ENCODE measurements at places on chromosomes 7 and 10.

DNA sequence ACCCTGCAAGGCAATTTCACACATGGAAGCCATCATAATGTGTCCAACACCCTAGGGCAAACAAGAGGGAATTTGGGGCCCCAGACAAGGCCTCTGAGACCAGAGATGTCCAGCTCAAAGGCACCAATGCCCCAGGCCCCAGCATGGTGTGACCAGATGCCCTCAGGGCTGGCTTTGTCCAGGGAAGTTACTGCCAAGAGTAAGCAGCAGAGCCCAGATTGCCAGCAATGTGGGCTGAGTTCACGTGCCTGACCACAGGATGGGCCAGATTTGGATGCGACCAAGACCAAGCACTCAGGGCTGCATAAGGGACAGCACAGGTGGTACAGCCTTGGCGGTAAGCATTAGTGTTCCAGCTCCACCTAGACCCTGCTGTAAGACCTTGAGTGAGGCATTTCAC, 12.7 kb downstream of the MYOF start:
- DNase-seq: no peak

GRCh38 chr7:135490783-135491182, 19.1 kb downstream of the CNOT4 start:
- DNase-seq: no peak

GRCh38 chr7:128876127-128876526, 13.5 kb downstream of the ATP6V1F start:
- DNase-seq: no peak

DNA sequence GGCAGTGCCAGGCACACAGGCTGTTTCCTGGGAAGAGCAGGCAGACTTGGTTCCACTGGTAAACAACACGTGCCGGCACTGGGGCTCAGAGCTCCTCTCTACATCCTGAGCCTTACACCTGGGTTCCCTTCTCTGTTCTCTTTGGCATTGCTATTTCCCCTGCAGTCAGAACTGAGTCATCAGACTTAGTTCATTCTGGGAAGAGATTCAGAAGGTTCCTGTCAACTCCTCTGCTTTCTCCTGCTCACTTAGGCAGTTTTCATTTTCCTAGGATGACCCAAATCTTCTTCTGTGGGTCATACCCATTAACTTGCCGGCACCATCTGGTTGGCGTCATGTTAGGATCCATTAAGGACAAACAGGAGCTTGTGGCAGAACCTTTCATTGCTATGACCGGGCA, 33.4 kb upstream of the LRRC18 start:
- no peak for DNase-seq

- DNase-seq: no peak
Measured at GRCh38 chr7:155770241-155770640, 42.0 kb downstream of the SHH start.

- no peak for DNase-seq
Measured at GRCh38 chr10:25766213-25766612, 167.8 kb upstream of the MYO3A start.

DNA sequence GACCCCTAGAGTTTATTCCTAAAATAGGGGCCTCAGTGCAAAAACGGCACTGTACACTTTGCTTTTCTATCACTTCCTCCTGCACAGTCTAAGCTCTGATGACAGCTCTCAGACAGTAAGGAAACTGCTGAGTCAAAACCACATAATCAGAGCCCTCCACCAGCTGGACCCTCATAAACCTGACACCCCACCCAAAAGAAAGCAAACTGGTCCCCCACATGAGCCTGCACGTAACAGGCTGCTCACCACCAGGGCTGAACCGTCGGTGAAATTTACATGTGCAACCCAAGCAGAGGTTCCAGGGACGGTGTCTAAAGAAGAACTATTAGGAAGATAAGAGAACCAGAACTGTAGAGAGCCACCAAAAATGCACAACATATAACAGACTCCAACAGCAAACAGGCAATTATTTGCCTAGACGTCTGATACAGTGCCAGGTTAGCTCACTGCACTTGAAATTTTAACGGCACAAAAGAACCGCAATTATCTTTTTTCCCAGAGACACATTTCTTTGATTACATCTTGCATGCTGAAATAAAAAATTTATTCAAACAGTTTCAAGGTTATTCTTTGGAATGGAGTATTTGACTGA, 19.6 kb downstream of the SGMS1 start:
- DNase-seq: peak; percentile 36

- DNase-seq: no peak
Measured at GRCh38 chr7:151094675-151095074, 8.4 kb downstream of the AGAP3 start.

GRCh38 chr7:82294382-82294784, 149.2 kb downstream of the CACNA2D1 start:
- no peak for DNase-seq

DNA sequence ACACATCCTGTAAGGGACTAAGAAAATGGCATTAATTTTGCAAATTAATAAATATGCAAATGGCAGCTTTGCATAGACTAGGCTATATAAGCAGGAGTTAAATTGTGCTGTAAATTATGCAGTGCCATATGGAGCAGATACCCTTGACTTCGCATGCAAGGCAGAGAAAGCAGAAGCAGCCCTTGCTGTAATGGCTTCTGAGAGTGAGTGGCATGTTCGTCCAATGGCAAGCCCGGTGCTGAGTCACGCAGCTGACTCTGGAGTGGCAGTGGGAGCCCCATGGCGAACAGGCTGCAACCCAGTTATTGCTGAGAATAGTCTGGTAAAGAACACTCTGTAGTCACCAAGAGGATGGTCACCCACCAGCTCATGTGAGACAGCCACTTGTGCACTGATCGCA, 1186.5 kb downstream of the TYW1 start:
- DNase-seq: peak; percentile 58

- DNase-seq: no peak
Measured at GRCh38 chr10:99779335-99779734, 3.1 kb upstream of the ABCC2 start.

- DNase-seq: no peak
Measured at GRCh38 chr10:12727832-12728215, 273.7 kb downstream of the CCDC3 start.

DNA sequence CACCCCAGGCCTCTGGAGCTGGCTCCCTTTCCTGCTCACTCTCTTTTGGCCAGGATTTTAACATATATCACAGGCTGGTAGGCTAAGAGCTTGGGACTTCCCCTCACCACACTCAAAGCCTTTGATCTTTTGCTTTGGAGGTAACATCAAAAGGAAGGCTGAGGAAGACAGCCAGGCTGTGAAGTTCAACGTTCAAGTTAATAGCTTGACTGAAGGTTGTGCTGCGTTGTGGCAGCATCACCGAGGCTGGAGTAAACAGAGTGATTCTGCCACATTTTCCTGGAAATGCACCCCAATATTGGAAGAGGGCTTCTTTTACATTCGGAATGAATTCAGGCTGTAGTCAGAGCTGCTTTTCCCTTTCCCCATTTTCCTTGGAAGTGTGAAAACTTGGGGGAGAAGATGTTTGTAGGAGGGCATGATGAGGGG, 57.3 kb downstream of the TCF7L2 start:
- no peak for DNase-seq

DNA sequence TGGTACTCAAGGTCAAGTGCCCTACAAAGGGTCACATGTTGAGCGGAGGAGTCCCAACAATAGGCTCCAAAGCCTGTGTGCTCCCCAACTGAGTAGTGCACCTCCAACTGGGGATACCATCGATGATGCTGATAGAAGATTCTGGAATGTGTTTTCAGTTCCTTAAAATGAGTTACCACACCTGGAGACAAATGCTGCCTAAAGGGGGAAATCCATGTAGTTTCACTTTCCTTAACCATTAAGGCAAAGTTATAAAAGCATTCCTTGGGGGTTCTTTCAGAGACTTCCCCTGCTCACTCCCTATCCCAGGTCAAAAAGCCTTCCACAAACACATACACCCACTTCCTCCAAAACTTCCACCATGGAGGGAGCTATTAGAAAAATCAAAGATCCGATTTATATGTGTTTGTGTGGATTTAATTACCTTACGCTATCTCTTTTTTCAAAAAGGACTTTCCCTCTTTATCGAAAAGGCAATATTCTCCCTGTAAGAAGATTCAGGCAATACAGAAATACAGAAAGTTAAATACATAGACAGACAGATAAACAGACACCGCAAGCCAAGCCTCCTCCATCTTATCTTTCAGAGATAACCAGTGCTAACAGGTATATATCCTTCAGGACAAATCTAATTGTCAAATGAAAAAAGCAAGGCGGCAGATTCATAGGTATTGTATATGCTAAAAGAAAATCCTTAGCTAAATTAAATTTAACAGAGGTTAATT, 135.9 kb upstream of the ASAH2 start:
- no peak for DNase-seq

- DNase-seq: no peak
Measured at GRCh38 chr7:157625973-157626742, 289.4 kb downstream of the DNAJB6 start.

GRCh38 chr7:53422291-53422690, 386.9 kb downstream of the POM121L12 start:
- no peak for DNase-seq

DNA sequence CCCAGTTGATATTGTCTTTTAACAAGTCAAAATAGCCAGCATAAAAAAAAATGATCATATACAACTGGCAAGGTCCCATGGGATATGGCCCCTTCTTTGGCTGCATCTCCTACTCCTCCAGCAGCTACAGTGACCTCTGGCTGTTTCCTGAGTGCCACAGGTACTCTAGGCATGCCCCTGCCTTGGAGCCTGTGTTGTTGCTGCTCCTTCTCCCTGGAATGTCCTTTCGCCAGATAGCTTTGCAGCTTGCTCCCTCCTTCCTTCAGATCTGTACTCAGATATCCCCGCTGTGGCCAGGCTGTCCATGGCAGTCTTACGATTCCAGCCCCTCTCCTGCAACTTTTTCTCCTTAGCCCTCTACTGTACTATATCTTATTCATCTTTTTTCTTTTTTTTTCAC, 23.3 kb downstream of the CNNM2 start:
- no peak for DNase-seq

DNA sequence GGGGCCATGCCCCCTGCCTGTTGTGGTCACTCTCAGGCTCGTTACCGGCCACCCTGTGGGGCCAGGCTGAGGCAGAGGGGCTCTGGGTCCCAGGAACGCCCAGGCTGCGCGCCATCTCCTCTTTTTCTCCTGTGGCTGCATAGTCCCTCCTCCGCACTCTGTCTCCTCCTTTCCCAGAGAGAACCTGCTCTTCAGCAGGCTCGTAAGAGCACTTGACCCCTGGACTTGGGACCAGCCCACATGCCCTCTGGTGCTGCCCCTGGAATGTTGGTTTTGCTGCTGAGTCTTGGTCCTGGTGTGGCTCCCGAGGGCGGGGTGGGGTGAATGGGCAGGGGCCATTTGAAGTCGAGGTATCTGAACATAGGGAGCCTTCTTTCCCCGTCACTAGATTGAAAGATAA, 6.6 kb upstream of the BHLHA15 start:
- no peak for DNase-seq

GRCh38 chr10:99358101-99358500, 28.9 kb downstream of the CNNM1 start:
- DNase-seq: no peak

DNA sequence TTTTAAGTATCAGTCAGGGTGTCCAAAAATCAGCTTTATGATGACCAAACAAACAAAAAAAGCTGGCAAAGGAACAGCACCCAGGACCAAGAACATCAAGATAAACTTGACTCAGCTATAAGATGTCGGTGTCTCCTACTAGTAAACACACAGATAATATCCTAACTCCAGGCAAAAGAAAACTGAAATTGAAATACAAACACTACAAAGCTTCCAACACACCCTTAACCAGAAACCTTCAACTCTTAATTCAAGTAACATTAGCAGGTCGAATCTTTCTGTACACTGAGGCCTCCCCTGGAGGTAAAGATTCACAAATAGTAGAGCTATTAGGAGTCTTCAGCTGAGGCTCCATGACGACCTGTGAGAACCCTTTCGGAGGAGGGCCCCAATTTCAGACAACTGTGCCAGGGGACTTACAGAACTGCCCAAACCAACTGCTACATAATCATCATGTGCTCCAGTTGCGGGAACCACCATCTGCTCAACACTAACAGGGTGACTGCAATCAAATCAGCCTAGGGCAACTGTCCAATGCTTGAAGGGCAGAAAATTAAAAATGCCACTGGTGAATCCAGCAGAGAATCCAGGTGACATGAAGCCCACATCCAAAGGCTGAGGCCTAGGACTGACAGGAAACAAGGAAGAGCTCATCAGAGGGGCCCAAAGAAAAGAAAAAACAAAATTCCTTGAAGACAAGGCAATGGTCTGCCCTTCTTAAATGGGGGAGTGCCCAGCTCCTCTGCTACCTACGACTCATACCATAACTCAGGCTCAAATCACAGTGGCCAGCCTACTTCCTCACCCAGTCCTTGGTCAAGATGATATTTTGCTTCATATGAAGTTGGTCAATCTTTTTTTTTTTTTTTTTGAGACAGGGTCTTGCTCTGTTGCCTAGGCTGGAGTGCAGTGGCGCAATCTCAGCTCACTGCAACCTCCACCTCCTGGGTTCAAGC, 20.0 kb downstream of the XPNPEP1 start:
- DNase-seq: peak; percentile 91

- DNase-seq: no peak
Measured at GRCh38 chr7:155380976-155381851, 76.7 kb upstream of the EN2 start.

- DNase-seq: no peak
Measured at GRCh38 chr7:4169455-4169854, 512.6 kb upstream of the FOXK1 start.

- DNase-seq: no peak
Measured at GRCh38 chr10:43890124-43890523, 241.4 kb upstream of the ZNF32 start.

- DNase-seq: no peak
Measured at GRCh38 chr10:1661416-1661815, 75.9 kb downstream of the ADARB2 start.

GRCh38 chr7:134587750-134588149, 38.8 kb downstream of the AKR1B15 start:
- DNase-seq: no peak

GRCh38 chr10:28569506-28570159, 36.7 kb downstream of the WAC start:
- DNase-seq: no peak

DNA sequence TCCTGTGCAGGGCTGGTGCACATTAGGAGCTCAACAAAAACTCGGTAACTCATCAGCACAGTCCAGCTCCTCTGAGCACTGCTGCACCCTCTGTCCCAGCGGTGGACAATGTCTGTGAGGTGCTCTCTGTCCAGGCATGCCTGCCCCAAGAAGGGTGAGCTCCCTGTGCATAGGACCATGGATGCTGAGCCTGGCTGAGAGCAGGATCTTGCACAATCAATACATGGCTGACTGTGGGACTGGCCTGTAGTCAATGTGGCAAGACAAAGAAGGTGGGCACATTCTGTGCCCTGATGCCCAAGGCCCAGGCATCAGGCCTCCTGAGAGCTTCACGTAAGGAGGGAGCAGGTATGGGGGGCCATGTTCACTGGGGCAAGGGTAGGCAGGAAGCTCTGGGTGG, 17.1 kb downstream of the ARHGAP22 start:
- no peak for DNase-seq

GRCh38 chr10:117545141-117546019, 2.8 kb downstream of the EMX2 start:
- no peak for DNase-seq

GRCh38 chr7:21965291-21965690, 19.6 kb upstream of the CDCA7L start:
- no peak for DNase-seq

- no peak for DNase-seq
Measured at GRCh38 chr7:121401896-121402295, 5.8 kb upstream of the FAM3C start.
